ENCODE measurements at places on chromosomes 2 and 18. TPM values are rescaled to one million over a fixed set of nuclear protein-coding genes. Genes with fewer than 3 reads are reported as not detected.

MPHOSPH10 gene
- 26.9 TPM for total RNA-seq

UGT1A6 gene
- total RNA-seq: not detected

VRK2 gene
- 26.3 TPM for total RNA-seq

LIMS4 gene
- 4.9 TPM for total RNA-seq

ALPP gene
- total RNA-seq: not detected

PROKR1 gene
- total RNA-seq: 1.3 TPM

B4GALT6 gene
- total RNA-seq: 7.3 TPM

MLPH gene
- total RNA-seq: 7.3 TPM

ATP6V1C2 gene
- total RNA-seq: 1.4 TPM

TMEM198 gene
- total RNA-seq: 2.6 TPM

UGT1A8 gene
- total RNA-seq: not detected

ONECUT2 gene
- total RNA-seq: 0.32 TPM

ITGA4 gene
- 6.6 TPM for total RNA-seq

IL18RAP gene
- total RNA-seq: 13.8 TPM

CAPN14 gene
- total RNA-seq: 0.10 TPM

MC5R gene
- total RNA-seq: not detected

ABCB11 gene
- 0.06 TPM for total RNA-seq

CHST10 gene
- total RNA-seq: 4.1 TPM

GPR17 gene
- not detected for total RNA-seq

VWA3B gene
- total RNA-seq: not detected

LRPPRC gene
- 70.8 TPM for total RNA-seq

SLC40A1 gene
- 48.5 TPM for total RNA-seq

CD8B gene
- total RNA-seq: 0.67 TPM

TEKT4 gene
- 0.22 TPM for total RNA-seq

MOGAT1 gene
- total RNA-seq: 0.74 TPM

POTEI gene
- total RNA-seq: not detected

DGUOK gene
- total RNA-seq: 44.2 TPM

SH2D6 gene
- total RNA-seq: not detected

MALL gene
- 20.8 TPM for total RNA-seq

SKOR2 gene
- not detected for total RNA-seq

GNLY gene
- 3.7 TPM for total RNA-seq

HAT1 gene
- 34.0 TPM for total RNA-seq

SERPINB7 gene
- not detected for total RNA-seq

ITPRIPL1 gene
- total RNA-seq: 3.1 TPM

SLC19A3 gene
- total RNA-seq: 349 TPM
